IPS DF 6.9 (cell line): ENCODE measurements at places on chromosomes 11 and 22.

DNA sequence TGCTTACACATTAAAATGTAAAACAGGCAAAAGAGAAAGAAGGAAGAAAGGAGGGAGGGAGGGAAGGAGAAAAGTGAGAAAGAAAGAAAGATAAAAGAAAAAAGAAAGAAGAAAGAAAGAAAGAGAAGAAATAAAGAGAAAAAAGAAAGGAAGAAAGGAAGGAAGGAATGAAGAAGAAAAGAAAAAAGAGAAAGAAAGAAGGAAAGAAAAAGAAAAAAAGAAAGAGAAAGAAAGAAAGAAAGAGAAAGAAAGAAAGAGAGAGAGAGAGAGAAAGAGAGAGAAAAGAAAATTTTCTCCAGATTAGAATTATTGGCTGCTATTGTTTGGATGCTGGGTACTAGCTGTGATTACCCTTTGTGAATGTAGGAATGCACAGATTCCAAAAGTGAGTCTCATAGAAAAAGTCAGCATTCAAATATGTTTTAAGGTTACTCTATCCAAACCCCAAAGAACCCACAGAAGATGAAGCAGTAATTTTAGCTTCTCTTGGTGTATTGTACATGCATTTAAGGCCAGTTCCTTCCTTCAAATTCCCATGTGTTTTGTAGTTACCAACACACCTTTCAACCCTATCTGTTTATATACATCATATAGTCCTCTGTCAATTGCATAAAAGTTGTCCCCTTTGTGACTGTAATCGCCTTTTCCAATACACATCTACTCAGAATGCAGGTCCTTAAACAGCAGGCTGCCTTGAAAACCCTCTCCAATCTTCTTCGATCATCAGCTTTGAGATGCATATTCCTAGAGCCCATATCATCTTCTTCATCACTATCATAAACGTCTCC lies 789 bp upstream of the FAM111A start:
- no peak for DNase-seq

GRCh38 chr22:43600265-43600664 lies 188.5 kb downstream of the MPPED1 start:
- no peak for DNase-seq

- DNase-seq = no peak
Observed at GRCh38 chr11:44826922-44827643, 100.3 kb downstream of the TSPAN18 start.

GRCh38 chr11:8032576-8033304 lies 45.6 kb downstream of the EIF3F start:
- no peak for DNase-seq

DNA sequence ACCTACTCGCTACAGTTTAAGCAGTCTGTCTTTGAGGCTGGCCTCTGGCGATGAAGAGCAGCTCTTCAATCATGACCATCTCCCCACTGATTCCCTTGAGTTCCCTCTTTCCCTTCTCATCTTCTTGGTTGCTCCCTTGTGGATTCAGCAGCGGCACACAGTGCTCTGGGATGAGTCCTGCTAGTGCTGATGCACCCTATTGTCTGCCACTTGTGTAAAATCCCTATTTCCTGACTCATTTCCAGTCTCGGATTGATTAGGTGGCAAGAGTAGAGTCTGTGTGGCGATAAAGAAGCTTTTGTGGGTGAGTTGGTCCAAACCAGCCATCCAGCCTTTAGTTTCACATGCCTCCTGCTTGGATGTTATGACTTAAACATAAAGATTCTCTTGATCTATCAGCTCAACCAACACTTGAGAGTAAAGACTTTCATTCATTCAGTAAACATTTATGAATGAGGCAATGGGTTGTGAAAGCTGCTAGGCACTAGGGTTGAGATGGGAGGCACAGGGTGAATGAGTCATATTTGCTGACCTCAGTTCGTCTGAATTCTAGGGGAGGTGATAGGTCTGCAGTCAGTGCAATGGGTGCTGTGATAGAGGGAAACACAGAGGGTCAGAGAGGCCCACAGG lies 219.4 kb upstream of the RAG2 start:
- no peak for DNase-seq

DNA sequence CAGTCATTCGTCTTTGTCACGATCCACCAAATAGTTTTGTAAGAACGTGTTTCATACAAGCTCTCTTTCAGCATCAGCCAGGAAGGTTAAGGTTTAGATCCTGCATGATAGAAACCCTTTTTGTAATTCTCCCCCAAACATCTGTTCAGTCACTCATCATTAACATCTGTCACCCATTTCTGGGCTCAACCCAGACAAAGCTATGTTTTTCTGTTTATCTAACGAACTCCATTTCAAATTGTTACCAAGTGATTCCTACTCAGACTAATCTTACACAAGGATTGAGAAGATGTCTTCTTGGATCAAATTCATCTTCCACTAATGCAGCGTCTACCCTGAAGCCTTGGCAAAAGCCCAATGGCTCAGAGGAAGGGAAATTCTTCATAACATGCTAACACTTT lies 58.8 kb downstream of the FZD4 start:
- DNase-seq = no peak
